ENCODE measurements at places on chromosomes 6 and 20. TPM values are rescaled to one million over a fixed set of nuclear protein-coding genes. Genes with fewer than 3 reads are reported as not detected.

The PEX6 gene
- 12.5 TPM for polyA plus RNA-seq

The MOCS1 gene
- 4.9 TPM for polyA plus RNA-seq

GRCh38 chr6:165660857-165661663 is 2.0 kb downstream of the PDE10A start:
- peak; percentile 51 for DNase-seq

DNA sequence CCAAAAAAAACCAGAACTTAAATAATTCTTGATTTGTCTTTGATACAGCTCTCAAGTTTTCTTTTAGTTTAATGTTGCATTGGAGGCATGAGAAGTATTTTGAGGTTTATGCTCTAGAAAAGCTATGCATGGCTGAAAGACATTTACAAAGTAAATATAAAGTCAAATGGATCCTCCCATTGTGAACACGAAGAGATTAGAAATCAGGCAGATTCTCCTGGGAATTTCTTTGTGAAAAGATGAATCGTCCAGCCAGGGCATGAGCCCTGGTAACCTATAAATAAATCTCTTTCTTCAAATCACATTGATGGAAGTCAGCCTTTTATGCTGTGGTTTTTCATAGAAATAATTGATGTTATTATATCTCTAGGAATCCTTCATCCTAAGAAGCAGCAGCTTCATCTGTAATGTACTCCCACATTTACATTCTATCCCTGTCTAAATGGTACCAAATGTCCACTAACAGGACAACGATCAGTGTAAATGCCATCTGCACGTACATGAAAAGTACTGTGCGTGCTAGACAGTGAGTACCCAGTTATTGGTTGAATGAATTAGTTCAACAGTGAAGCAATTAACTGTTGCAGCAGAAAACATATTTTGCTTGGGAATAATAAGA is 143.6 kb downstream of the ALDH8A1 start:
- peak; percentile 21 for DNase-seq

GRCh38 chr6:97909380-97909779 is 626.4 kb upstream of the MMS22L start:
- DNase-seq: no peak
